SHP77 (cell line): ENCODE measurements at places on chromosomes 3 and 15.

DNA sequence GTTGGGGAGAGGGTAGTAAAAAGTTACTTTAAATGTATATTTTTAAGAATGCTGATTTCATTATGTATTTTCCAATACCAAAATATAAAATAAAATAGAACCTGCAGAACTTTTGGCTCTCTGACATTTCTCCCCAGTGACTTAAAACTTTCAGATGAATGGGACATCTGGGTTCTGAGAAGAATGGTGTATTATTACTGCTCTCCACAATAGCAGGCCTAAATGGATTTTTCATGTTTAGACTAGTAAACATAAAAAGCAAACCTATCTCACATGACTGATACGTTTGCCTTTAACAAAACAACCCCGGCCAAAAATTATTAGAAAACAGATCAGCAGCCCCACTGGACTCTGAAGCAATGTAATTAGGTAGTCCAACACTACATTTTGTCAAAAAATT lies 73.8 kb downstream of the FHIT start:
- DNase-seq: no peak

- DNase-seq: peak; percentile 43
Observed at GRCh38 chr3:354432-354831, 157.9 kb downstream of the CHL1 start.

GRCh38 chr3:125313060-125313635 lies 62.0 kb downstream of the ZNF148 start:
- DNase-seq: no peak

DNA sequence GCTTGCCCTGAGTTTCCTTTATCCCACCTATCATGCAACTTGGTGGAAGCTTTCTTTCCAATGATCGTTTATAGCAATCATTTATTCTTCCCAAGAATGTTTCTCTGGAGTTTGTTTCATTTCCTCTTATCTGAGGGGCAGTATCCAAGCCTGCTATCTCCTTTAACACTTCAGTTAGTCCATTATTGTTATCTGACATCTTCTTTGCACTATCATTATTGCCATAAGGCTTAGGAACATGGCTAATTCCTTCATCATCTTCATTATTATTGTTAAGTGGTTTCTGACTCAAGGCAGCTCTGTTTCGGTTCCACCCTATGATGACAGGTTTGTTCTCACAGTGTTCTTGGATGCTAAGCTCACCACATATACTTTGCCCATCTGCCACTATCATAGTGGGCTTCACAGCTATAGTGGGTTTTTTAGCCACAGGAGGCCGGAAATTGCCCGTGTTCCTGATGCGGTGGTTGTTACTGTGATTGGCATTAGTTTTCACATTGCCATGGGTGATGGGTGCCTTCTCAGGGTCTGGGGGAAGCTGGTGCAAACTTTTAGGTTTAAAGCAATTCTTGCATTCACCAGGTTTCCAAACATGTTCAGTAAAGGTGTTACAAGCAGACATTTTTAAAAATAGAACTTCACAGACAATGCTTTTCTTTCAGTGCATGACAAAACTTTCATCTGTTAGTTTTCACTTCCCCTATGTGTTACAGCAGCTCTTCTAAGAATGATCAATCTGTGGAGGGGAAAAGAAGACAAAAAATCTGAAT lies 110.6 kb upstream of the TSPAN3 start:
- no peak for DNase-seq

- no peak for DNase-seq
Observed at GRCh38 chr3:126577261-126577660, 18.5 kb upstream of the C3orf22 start.

GRCh38 chr15:71786673-71787072 lies 23.7 kb upstream of the NR2E3 start:
- no peak for DNase-seq
